ENCODE measurements at places on chromosomes 2 and 18. TPM values are rescaled to one million over a fixed set of nuclear protein-coding genes. Genes with fewer than 3 reads are reported as not detected.

TYMS gene
- 16.8 TPM for total RNA-seq

DSG4 gene
- not detected for total RNA-seq

THSD7B gene
- total RNA-seq, result not detected

CCDC102B gene
- 0.89 TPM for total RNA-seq

CIB4 gene
- total RNA-seq, result not detected

TRABD2A gene
- total RNA-seq, result 5.7 TPM

CYS1 gene
- 7.1 TPM for total RNA-seq

TWIST2 gene
- total RNA-seq, result 467 TPM

LCLAT1 gene
- total RNA-seq, result 32.3 TPM

ADAM23 gene
- total RNA-seq, result 3.5 TPM

RFX8 gene
- total RNA-seq, result 5.1 TPM

DNAJC5G gene
- not detected for total RNA-seq

MLPH gene
- 4.7 TPM for total RNA-seq

CEP76 gene
- 19.7 TPM for total RNA-seq

HOXD4 gene
- total RNA-seq, result 7.8 TPM

GAREM2 gene
- total RNA-seq, result 1.8 TPM

NABP1 gene
- total RNA-seq, result 121 TPM

HJURP gene
- 13.2 TPM for total RNA-seq

RNF181 gene
- total RNA-seq, result 178 TPM

ALPG gene
- total RNA-seq, result not detected

SRD5A2 gene
- total RNA-seq, result not detected

HAAO gene
- total RNA-seq, result not detected

POTEI gene
- total RNA-seq, result not detected

PAIP2B gene
- total RNA-seq, result under 0.01 TPM

HOXD10 gene
- total RNA-seq, result 17.2 TPM

ZNF519 gene
- 2.0 TPM for total RNA-seq

SKA1 gene
- 5.6 TPM for total RNA-seq

CD207 gene
- total RNA-seq, result not detected

GALNT5 gene
- total RNA-seq, result 114 TPM

FAM124B gene
- not detected for total RNA-seq

GALR1 gene
- not detected for total RNA-seq

B3GNT7 gene
- under 0.01 TPM for total RNA-seq

CABLES1 gene
- 8.9 TPM for total RNA-seq

ZNF521 gene
- 12.1 TPM for total RNA-seq

ZAP70 gene
- not detected for total RNA-seq

TMEFF2 gene
- not detected for total RNA-seq

MOCOS gene
- 26.2 TPM for total RNA-seq

COPS9 gene
- 114 TPM for total RNA-seq

LDAH gene
- total RNA-seq, result 42.1 TPM

PKDCC gene
- 9.9 TPM for total RNA-seq

CYP1B1 gene
- total RNA-seq, result 56.0 TPM

UGT1A1 gene
- not detected for total RNA-seq

ALK gene
- total RNA-seq, result not detected

UGT1A3 gene
- not detected for total RNA-seq

ATG9A gene
- total RNA-seq, result 84.4 TPM

GPC1 gene
- 101 TPM for total RNA-seq

CRYGD gene
- not detected for total RNA-seq

ESCO1 gene
- total RNA-seq, result 8.5 TPM

GCA gene
- 1.6 TPM for total RNA-seq

ARL5A gene
- 26.3 TPM for total RNA-seq

ABCG5 gene
- not detected for total RNA-seq

MDH1B gene
- 0.25 TPM for total RNA-seq

NEU2 gene
- not detected for total RNA-seq
